ENCODE measurements at places on chromosomes 2 and 18.

DNA sequence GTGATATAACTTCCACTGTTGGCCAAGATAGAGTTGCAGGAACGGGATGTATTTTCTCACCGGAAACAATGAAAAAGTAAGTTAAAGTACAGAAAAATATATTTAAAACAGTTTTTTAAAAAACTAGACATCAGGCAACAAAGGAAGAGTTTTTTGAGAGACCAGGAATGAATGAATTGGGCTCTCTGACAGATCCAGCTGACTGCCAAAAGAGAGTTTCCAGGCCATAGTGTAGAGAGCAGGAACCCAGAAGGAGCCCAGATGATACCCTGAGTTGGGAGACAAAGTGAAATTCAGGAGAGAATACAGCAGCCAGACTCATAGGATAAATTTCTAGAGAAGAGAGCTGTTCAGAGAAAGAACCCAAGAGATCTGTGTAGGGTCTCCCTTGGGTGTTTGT, 362.6 kb upstream of the SMIM21 start:
- no peak for DNase-seq

DNA sequence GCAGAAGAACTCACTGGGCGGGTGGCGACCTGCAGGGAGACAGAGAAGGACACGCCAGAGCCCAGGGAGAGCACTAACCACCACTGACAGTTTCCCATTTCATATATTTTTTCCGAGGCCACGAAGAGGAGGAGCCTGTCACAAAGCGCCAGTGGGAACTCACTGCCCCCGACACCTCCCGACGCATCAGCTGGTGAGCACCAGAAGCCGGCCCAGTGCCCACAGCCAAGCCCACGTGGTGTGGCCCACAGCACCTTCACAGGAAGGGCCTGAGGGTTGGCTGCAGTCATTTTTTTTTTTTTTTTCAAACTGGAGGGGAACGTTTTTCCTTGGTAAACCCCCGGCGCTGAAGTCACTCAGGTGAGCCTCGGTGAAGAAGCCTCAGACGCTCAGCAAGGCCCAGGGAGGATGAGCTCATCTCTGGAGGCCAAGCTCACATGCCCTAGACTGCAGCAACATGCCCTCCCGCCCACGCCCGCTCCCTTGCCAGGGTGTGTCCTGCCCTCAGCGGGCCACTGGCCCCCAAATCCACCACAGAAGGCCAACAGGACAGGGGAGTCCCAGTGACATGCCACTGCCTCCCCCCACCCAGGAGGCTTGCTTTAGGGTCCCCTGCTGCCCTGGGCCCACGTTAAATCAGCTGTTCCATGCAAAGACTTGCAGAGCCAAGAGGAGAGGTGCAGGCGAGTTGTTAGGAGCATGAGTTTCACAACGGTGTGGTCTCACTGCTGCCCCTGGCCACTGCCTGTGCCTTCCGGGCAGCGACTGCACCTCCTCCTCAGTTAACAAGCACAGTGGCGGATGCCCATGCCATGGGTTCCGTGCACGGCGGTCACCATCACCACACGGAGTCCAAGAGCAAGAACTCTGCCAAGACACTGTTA, 68.1 kb downstream of the PARD6G start:
- no peak for DNase-seq

DNA sequence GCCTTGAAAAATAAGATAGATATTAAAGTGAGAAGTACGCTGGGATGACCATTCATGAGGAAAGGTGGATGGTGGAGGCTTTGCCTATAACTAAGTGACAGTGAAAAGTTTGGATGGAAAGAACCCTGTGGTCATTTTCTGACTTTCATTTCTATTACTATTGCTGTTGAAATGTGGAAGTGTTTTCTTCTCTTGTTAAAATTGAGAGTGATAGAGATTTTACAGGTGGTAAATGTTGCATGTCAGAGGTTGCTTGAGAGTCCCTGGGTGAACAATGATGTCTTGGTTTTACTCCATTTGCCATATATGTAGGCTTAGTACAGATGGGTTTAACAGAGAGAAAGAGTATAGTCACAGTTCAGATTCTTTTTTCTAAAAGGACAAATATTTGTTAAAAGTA, 18.4 kb downstream of the NCOA1 start:
- no peak for DNase-seq

- DNase-seq = no peak
These were observed 173.5 kb upstream of the SIX2 start for GRCh38 chr2:45182667-45183295.

DNA sequence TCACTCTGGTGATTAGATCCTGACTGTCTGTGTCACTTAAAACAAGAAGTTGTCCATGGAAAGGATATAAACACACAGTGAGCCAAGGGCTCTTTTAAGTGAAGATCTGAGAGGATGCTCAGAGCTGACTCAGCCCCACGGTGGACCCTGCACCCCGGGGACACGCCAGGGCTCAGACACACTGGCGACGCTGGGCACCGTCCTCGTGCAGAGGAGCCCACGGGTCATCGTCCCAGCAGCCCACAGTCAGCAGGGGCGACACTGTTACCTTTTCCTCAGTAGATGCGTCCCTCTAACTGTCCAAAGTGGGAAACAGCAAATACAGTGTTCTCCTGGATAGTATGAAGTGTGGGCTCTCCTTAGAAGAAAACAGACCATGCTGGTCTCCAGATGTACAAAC, 225.6 kb downstream of the HDAC4 start:
- DNase-seq = no peak

All from CD4-positive, CD25-positive, alpha-beta regulatory T cell (primary cell).